ENCODE measurements at places on chromosomes 16 and 17.

- no peak for DNase-seq
These were observed 120.2 kb upstream of the HS3ST2 start for GRCh38 chr16:22693638-22694340.

DNA sequence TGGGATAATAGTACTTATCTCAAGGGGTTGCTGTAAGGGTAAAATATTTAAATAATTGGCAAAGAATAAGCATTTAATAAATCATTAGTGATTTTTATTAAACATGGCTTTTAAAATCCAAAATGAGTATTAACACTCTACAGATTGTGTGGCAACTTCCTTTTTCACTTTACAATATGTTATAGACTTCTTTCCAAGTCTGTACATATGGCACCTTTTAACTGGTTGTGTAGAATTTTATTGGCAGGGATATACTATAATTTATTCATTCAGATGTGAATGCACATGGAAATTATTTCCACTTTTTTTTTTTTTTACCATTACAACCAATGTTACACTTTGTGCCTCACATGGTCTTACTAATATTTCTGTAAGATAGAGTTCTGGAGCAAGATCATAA, 15.7 kb upstream of the NLRP1 start:
- no peak for DNase-seq

DNA sequence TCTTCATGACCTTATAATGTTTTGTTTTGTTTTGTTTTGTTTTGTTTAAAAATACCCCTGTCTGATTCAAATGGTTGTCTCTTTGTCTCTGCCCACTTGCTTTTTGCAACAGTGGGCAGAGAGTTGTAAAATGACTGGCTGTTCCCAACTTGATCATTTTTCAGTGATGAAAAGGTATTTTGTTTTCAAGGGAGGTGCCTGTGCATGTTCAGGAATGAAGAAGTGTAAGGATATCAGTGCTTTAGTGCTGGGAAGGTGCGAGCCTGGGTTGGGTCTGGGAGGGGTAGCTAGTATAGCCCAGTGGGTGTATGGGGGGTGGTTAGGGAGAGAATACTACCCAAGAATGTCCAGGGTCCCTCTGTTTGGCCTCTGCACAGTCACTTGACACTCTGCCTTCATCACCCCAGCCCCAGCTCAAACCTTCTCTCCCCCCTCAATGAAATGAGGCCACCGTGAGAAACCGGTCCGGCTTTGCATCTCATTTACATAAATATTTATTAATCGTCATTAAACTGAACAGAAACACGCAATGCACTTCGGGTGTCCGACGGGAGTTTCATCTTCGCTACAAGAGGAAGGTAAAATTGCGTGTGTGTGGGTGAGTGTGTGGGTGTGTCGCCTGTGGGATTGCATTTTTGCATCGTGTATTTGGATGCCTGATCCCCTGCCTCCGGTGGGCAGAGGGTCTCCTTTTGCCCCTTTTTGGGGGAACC, 4.3 kb downstream of the NEUROD2 start:
- DNase-seq, result no peak

DNA sequence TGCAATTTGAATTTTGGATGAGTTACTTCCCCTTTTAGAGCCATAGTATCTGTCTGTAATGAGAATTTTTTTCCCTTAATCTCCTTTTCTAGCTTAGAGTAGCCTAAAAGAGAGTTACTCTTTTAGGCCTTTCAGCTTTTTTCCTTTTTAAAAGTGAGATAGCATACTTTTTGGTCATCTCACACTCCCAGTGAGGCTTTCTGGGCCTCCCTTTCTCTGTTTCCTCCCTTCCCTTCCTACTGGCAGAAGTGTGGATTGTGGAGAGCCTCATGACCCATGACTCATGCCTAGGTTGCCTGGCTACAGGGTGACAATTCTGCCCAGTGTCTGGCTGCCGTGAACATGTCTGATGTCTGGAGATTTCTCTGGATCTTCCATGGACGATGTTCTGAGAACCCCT, 15.2 kb downstream of the KRT23 start:
- DNase-seq, result no peak

DNA sequence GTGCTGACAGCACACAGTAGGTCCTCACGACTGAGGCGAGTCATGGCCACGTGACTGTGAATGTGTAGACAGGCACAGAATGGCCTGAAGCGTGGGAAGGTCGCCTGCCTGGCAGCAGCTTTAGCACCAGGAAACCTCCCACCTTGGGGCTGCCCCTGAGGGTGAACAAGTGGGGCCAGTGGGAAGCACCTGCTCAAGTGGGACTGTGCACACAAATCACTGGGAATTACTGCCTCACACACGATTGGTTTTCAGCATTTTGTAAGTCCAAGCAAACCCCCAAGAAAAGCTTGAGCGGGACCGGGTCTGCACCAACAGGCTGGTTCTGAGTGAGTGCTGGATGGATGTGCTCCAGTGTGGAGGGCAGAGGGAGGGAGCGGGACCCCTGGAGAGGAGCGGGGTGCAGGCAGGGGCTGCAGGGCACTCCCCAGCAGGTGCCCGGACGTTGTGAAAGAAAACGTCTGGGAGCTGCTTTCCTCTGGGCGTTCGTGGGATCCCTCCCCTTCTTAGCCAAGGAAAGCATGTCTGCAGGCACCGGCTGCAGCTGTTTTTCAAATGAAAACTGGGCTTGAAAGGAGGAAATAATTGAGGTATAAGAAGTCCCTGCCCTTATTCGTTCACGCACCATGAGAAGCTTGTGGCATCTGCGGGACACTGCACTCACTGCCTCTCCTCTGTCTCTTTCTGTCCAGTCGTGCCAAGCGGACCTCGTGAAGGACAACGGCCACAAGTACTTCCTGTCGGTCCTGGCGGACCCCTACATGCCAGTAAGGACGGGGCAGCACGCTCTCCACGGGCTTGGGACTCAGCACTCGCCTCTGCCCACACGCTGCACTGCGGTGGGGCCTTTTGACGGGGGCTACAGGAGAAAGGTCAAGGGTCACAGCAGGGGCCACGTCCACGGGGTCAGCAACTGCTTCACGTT, 111.7 kb upstream of the CHMP6 start:
- no peak for DNase-seq

DNA sequence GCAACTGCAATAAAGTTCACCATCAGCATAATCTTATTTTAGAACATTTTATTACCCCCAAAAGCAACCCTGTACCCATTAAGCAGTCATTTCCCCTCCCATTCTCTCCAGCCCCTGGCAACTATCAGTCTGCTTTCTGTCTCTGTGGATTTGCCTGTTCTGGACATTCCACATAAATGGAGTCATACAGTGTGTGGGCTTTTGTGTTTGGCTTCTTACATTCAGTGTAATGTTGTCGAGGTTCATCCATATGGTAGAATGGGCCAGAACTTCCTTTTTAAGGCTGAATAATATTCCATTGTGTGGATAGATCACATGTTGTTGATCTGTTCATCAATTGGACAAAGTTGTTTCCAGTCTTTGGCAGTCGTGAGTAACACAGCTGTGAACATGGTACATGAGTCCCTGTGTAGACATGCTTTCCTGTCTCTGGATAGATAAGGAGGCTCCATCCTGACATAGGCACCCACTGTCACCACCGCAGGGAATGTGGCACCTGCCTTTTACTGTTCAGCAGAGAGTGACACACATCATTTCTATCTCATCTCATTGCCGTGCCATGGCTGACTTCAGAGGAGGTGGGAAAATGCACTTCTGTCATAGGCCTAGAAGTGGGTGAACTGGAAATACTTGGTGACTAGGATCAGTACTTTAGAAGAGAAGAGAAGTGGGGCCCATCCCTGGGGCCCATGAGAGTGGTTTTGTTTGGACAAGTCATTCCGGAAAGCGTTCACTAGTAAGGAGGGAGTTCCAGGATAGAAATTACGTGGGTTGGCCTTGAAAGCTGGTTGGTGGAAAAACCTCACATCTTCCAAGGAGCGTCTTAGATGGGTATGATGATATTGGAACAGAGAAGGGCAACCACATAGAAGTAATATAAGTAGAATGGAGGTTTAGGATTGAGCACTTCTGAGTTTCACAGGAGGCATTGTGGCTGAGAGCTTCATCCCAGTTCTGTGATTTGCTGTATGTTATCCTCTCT, 25.8 kb downstream of the EPN2 start:
- DNase-seq, result no peak

DNA sequence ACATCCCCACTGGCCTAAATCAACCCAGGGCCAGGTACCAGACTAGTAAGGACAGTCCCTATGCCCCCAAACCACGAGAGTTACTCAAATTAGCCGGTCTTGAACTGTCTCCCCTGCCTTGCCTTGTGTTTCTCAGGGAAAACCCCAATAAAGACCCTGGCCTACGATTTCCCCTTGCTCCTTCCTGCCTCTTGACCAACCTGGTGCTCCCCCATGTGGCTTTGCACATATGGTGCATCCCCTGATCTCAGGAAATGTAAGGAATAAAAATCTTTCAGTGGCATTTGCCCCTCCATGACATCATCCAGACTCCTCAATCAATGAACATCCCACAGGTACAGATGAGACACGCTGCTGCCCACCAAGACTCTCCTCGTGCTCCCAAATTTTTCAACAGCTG, 87.9 kb downstream of the ZNF18 start:
- DNase-seq, result no peak
